ENCODE measurements at places on chromosomes 16 and 17.

GRCh38 chr17:19249681-19250080, 12.5 kb downstream of the EPN2 start:
- no peak for DNase-seq

- no peak for DNase-seq
Observed at GRCh38 chr16:82735673-82736091, 108.9 kb downstream of the CDH13 start.

- DNase-seq, result no peak
Observed at GRCh38 chr16:17227278-17227677, 243.5 kb downstream of the XYLT1 start.

DNA sequence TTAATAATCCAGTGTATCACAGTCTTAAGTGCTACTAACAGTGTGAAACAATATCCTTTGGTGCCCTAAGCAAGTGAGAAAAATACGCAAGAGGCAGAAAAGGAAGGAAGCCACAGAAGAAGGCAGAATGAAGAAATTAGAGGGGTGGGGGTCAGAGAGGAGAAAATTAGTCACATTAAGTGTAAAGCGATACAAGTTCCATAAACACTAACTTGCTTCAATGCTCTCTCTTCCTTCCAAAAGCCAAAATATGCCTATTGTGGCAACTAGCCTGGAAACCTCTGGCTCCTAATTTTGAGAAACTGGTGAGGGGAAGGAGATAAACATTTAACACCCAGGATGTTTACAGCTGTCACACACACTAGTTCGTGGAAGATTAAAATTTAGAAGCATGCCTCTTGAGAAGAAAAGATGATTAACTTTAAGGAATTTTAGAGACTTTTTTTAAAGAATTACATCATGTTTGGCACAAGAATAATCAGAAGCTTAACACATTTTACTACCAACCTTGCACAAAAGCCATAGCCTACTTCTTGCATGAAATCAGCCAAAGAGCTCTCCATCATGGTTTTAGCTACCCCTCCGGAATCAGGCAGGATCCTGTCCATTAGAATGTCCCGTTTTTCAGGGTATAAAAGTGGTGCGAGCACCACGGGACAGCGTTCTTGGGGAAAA, 44.7 kb downstream of the CNOT1 start:
- DNase-seq, result no peak

- no peak for DNase-seq
Observed at GRCh38 chr16:301235-301634, 18.3 kb downstream of the PDIA2 start.

DNA sequence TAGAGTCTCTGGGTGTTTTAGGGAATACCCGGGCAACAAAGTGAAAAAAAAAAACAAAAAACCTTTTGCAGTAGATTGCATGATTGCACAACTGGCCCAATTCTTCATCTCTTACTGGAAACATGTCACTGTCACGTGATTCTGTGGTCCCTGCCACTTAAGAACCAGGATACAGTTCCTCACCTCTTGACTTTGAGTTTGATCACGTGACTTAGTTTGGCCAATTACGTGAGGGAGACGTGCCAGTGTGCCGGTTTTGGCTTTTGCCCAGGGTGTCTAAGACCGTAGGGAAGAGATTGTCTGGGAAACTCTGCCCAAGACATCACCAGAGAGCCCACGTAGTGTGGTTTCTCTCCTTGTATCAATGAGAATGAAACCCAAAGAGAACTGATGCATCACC, 88.7 kb downstream of the GRIN2A start:
- no peak for DNase-seq
